NCI-H524 (cell line): ENCODE measurements at places on chromosomes 1 and 21.
A peak's percentile ranks its signal among the peaks of the same experiment; 100 is the strongest.

GRCh38 chr1:94321662-94322061 lies 84.3 kb upstream of the ARHGAP29 start:
- DNase-seq = no peak

DNA sequence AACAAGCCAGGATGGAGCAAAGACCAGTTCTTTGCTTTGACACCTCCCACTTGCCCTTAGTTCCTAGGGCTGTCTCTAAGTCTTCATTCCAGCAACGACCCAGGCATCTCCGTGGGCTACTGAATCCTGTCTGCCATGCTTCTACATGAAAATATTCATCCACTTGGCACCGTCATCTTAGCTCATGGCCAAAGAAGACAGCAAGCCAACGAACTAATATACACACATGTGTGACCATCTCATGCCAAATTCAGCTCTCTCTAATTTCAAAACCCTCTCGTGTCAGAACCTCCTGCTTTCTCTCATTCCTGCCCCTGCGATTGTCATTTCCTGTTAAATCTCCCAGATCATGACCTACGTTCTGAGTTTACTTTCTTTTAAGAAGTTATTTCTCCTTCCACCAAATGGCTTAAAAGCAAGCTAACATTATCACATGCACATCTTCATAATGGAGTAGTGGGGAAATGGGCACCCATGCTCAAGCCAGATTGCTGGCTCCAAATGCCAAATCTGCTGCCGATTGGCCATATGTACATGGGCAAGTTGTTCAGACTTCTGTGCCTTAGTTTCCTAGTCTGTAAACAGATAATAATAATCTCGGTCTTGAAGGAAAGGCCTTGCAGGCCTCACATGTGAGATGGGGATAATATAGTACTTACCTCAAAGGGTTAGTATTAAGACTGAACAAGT lies 373.4 kb downstream of the USH2A start:
- DNase-seq = no peak

GRCh38 chr1:117068580-117068979 lies 8.5 kb downstream of the TTF2 start:
- DNase-seq = no peak

DNA sequence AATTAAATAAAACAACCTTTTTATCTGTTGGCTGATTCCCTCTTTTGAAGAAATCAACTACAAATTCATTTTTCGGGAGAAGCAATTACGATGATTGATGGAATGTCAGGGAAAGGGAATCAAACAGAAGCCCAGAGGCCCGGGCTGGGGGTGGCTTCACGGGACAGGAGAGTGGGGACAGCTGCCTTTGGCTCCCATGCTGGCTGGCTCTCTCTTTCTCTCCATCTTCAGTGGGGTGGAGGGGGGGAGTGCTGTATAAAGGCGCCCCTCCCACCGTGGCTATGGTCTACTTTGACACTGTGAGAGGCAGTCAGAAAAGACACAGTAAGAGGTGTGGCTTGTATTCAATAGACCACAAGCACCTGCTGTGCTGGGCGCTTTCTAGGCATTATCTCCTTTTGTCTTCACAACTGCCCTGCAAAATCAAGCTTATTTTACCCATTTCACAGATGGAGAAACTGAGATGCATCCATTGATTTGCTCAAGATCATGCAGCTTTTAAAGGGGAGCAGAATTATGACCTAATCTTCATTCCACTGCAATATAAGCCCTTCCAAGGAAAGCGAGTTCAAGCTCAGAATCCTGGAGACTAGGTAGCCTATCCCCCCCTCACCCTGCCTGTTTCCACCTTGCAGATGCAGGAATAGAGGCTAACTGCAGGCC lies 92.9 kb downstream of the GRIK3 start:
- no peak for DNase-seq

DNA sequence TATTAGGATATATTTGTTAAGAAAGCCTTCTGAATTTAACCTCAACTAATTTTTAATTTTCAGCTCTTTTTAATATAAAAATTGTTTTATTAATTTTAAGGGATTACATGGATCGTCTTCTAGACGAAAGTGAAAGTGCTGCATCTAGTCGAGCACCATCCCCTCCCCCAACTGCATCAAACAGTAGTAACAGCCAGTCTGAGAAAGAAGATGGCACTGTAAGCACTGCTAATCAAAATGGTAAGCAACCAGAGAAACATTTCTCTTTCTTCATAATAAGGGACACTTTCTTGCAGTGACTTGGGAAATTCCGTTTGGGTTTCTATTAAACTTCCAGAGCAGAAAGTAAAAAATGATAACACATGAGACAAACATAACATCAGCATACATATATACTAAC lies 56.9 kb downstream of the MIER1 start:
- DNase-seq = no peak

- no peak for DNase-seq
Observed at GRCh38 chr1:175857756-175858155, 114.4 kb upstream of the TNR start.

- peak; percentile 80 for DNase-seq
Observed at GRCh38 chr1:202551683-202552082, 158.6 kb downstream of the SYT2 start.

- DNase-seq = no peak
Observed at GRCh38 chr1:24379733-24380315, 33.8 kb downstream of the STPG1 start.

- peak; percentile 95 for DNase-seq
Observed at GRCh38 chr1:33342041-33342723, 21.3 kb upstream of the A3GALT2 start.

- no peak for DNase-seq
Observed at GRCh38 chr1:31154000-31154631, 85.6 kb downstream of the NKAIN1 start.

DNA sequence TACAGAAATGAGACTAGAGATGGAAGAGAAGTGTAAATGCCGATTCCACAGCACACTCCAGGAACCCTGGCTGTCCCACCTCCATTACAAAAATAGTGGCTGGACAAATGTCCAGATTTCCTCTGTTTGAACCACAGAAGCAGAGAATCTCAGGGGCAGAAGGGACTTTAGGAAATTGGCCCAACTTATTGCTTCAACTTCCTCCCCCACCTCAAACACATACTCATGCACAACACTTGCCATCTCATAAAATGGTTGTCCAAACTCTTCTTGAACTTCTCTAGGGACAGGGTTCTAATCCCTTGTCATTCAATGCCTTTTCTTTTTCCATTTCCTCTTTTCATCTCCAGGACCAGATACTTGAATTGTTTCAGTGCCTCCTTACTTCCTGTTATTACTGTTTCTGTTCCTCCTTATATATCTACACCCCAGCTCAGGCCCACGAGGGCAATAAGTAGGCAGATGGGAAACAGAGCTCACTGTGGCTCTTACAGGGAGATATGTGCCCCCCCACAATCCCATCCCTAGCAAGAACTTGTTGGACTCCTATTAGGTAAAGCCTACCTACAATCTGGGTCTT lies 8.5 kb upstream of the B4GALT3 start:
- DNase-seq = no peak

- DNase-seq = peak; percentile 20
Observed at GRCh38 chr21:45970674-45971615, 10.6 kb upstream of the COL6A1 start.

- no peak for DNase-seq
Observed at GRCh38 chr1:26799479-26800142, 11.9 kb downstream of the PIGV start.

GRCh38 chr1:206002871-206003801 lies at the start of gene RAB7B:
TSS of gene RAB7B (minus strand) at chr1:206003395. CDS start at chr1:205994135, 9,260 bp downstream.
- no peak for DNase-seq

DNA sequence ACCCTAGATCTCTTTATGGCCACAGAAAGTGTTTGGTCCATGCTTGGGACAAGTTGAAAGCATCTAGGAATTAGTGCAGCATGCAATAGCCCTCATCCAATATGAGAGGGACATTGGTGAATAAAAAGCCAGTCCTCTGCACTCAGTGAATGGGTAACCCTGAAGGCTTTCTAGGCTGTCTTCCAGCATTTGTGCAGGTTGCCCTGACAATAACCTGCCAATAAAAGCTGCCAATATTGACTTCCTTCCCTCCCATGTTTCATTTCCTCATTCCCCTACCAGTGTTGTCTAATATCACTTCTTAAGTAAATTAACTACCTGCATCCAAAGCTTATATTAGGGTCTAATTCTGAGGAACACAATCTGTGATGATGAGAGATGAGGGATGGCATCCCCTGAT lies 563.6 kb upstream of the NEGR1 start:
- no peak for DNase-seq

- no peak for DNase-seq
Observed at GRCh38 chr1:147673406-147673805, 3.1 kb upstream of the ACP6 start.

DNA sequence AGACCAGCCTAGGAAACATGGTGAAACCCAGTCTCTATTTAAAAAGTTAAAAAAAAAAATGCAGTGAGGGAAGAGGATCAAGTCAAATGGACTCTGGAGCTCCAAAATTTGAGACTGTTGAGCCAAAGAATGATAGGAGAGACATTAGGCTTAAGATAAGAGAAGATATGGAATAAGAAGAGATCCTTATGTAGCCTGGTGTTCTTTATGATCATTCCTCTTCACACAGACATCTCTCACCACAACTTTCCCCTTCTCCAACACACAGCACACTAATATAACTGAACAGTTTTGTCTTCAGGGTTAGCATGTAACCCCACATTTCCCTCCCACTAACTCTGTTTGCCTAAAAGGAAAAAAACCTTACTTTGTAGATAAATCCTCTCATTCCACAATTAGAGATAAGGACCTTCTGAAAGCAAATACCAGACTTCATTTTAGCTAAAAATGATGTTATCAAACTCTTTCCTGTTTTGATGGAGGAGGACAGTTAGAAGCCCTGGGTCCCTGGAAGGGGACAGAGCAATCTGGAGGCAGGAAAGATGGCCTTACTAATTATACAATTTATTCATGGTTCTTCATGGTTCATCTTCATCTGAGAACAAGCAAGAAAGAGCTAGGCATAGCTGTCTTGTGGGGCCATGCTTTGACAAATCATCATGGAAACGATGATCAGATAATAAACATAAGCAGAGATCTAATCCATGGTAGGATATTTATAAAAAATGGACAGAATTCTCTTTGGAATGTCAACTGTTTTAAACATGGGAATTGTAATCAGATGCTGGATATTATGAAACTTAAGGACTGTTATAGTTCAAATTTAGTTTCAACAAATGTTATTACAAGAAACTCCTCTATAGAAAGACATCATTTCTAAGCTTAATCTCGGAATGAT lies 96.7 kb upstream of the S1PR1 start:
- no peak for DNase-seq

GRCh38 chr1:173122344-173122935 lies 71.7 kb upstream of the TNFSF18 start:
- no peak for DNase-seq
